Endodermal cell (in vitro differentiated cells): ENCODE measurements at places on chromosomes 16 and 17. TPM values are rescaled to one million over a fixed set of nuclear protein-coding genes. Genes with fewer than 3 reads are reported as not detected.
A peak's percentile ranks its signal among the peaks of the same experiment; 100 is the strongest.

KRTAP2-2 gene
- not detected in 3 replicates for total RNA-seq

KRT39 gene
- total RNA-seq: not detected in 2 replicates

GRCh38 chr17:49692751-49693150 is 14.9 kb upstream of the SPOP start:
- DNase-seq: peak; percentile 18

DNA sequence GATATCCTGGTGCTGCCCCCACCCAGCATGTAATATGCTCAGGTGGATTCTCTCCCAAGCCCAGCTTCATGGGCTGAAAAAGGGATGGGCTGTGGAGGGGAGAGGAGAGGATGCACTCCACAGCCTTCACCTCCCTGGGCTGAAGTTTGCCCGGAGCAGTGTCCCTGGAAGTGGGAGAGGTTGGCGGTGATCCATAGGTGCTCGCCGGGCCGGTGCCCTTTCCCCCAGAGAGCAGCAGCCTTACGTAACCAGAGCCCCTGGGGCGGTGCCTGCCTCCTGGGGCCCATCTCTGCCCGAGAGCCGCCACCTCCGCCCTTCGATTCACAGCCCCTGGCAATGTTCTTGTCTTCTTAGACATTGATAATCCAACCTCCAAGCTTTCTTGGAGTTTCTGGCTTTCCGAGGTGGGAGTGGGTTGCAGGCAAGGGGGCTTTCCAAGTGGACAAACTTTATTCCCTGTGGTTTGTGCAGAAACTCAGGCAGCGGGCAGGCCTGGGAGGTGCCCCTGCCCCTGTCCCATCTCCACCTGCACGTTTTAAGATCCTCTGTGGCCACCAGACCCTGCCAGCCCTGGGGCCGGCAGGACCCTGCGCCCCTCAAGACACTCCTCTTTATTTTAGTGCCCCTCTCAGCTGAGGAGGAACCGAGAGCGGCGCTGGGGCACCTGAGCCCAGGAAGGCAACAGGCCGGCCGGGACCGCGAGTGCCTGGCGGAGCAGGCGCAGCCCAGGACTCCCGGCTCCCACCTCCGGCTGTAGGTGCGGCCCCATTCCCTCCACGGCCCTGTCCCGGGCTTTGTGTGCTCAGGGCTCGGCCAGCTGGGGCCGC is 3.1 kb upstream of the WDR90 start:
- DNase-seq: no peak

- DNase-seq: no peak
These were observed 99.5 kb downstream of the CDYL2 start for GRCh38 chr16:80704751-80705505.

GRCh38 chr16:84897911-84898377 is 78.2 kb downstream of the CRISPLD2 start:
- no peak for DNase-seq

- DNase-seq: no peak
These were observed 18.9 kb upstream of the ENPP7 start for GRCh38 chr17:79711715-79712305.

GRCh38 chr16:75733305-75734211 is 7.3 kb upstream of the CPHXL start:
- no peak for DNase-seq

GRCh38 chr16:20948444-20948843 is 47.9 kb downstream of the LYRM1 start:
- DNase-seq: no peak

- DNase-seq: no peak
These were observed 9.0 kb downstream of the KRT37 start for GRCh38 chr17:41415411-41415810.

PLA2G10 gene
- total RNA-seq: 0.64 and 0.75 TPM in 2 replicates

DNA sequence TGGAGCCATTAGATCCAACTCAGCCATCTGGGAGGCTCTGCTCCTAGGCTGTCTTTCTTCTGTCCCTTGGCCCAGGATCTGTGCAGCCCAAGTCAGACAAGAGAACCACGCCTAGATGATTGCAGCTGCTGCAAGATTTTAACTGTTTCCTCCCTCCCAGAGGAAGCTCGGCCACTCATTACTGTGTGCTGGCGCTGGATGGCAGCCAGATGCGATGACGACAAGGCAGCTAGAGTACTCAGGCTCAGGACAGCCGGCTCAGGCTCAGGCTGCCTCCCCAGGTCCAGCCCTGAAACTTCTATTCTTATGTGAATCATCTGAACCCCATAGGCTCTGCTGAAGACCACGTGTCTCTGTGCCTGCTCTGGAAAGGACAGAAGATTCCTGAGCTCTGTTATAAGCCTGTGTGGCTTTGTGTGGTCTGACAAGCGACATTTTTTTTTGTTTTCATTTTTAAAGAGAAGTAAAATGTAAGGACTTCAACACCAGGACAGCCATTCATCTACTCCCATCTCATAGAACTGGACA is 32.1 kb upstream of the FBXW10B start:
- peak; percentile 81 for DNase-seq

OTOP3 gene
- total RNA-seq: not detected in 2 replicates

GRCh38 chr17:39963829-39964228 is 1.0 kb downstream of the GSDMA start:
- no peak for DNase-seq

DNA sequence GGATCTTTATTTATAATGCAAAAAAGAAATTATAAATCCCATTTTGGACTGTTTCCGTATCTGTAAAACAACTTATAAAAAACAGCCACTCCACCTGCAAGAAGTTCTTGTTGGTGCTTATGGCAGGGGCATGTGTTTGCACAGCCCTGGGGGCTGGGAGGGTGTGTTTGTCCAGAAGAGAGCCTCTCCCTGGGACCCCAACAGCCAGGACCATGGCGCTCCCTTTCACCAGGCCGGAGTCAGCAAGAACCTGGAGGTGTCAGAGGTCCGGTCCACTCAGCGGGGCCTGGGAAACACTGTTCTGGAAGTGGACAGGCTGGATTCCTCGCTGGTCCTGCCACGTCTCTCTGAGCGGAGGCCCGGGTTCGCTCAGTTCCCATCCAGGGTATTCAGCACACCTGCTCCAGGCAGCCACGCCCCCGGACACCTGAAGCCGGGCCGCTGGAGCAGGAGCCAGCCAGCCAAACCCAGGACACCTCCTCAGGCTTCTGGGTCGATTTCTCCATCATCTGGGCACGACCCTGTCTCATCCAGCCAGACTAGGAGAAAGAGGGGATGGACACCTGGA is 18.9 kb upstream of the GINS2 start:
- no peak for DNase-seq

DNA sequence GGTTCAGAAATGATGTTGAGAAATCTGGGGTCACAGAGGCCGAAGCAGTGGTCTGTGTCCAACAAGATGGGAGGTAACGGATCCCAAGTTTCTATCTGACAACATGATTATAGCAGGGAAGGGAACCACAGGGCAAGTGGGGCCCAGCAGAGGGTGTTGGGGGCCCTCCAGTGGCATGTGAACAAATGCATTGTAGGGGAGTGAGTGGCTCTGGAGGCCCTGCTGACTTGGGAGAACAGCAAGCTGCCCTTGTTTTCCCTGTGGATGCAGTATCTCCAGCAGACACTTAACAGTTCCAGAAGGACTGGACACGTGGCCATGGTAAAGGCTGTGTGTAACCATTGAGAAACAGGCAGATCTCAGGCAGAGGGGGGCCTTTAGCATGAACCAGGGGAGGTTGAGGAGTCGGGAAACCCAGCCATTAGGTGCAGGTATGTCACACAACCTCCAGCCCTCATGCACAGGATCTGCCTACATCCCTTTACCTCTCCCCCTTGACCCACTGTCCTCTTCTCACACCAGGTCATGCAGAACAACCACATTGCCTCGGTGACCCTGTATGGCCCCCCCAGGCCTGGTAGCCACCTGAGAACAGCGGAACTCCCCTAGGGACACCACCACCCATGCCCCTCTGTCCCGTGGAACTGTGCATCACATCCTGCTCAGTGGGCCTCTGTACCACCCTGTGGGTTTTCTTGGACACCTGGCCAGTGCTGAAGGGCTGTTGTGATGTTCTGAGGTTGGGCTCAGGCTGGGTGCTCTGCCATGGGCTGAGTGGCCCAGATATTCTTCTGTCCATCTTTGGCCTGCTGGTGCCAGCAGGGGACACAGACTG is 4.1 kb downstream of the B3GNT9 start:
- DNase-seq: no peak

- peak; percentile 52 for DNase-seq
These were observed 39.0 kb downstream of the DNAH17 start for GRCh38 chr17:78538033-78538776.

- no peak for DNase-seq
These were observed 181.6 kb downstream of the RAB11FIP4 start for GRCh38 chr17:31573047-31573446.

DNA sequence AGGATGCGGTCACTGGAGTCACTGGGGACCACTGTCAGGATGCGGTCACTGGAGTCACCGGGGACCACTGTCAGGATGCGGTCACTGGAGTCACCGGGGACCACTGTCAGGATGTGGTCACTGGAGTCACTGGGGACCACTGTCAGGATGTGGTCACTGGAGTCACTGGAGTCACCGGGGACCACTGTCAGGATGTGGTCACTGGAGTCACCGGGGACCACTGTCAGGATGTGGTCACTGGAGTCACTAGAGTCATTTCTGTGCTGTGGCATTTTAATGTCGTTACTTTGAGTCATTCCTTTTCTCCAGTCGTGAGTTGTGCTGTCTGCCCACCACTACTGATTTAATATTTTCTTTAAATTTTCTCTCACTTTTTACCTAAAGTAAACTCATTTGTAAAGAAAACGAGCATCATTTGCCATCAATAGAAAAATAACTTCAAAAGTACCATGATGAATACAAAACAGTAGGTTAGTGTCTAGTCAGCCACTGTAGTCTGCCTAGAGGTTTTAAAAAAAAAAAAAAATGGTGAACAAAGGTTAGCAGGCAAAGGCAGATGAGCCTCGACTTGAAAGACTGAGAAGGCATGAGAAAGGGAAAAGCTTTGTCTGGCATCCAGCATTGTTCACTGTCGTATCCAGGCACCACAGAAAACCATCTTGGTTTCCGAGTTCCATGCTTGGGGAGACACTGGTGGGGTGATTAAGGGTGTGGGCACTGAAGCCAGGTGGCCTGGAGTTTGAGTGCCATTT is 346.6 kb downstream of the SNX29 start:
- DNase-seq: no peak

CNP gene
- 62.9 and 64.3 TPM in 2 replicates for total RNA-seq

DNA sequence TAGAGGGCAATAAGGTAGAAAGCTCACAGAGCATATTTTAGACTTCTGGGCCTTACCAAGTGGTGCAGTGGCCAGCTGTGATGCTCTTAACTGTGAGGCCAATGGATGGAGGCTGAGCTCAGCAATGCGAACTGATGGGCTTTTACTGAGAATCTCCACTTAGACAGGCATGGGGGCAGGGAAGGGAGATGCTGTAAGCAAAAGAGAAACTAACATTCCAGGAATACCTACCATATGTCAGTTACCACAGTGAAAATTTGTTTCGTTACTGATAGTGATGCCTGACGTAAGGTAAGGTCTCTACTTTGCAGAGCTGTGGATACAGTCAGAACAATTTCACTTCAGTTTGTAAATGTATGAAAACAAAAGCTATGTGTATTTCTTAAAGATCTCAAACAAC is 250.6 kb upstream of the ZFHX3 start:
- peak; percentile 63 for DNase-seq

GRCh38 chr17:2800367-2800766 is 4.1 kb downstream of the RAP1GAP2 start:
- DNase-seq: no peak

DNA sequence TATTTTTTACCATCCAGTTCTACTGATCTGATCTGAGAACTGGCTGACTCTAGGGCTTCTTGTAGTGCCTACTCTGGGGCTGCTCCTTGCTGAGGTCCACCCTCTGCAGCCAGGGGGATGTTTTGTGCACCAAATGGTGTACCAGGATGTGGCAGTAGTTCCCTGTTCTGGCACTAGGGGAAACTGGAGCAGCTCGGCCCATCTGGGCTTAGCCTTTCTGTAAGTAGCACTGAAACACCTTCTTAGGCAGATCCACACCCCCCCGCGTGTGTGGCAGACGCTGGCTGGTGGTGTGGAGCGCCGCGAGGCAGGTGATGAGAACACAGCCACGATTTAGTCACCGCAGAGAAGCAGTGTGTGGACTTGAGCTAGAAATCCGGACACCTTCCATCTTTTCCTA is 17.0 kb downstream of the DUSP14 start:
- peak; percentile 94 for DNase-seq

SMPD3 gene
- not detected in 3 replicates for total RNA-seq

DNA sequence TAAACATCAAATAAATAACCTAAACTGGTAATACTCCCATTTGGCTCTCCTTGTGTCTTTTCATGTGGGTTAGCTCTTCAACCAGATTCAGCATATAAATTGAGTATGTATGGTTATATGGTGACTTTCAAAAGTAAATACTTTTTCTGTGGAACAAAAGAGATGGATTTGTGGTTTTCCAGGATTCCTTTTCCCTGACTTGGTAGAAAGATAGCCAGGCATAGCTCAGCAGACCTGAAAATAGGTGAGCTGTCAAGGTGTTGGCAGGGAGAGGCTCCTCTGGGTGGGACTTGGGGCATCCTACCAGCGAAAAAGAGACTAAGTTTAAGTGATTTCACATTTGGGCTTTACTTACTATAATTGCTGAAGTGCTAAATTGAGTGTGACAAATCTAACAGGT is 80.3 kb downstream of the FTO start:
- DNase-seq: no peak

- DNase-seq: peak; percentile 24
These were observed 72.6 kb upstream of the CDH5 start for GRCh38 chr16:66293932-66294331.

DNA sequence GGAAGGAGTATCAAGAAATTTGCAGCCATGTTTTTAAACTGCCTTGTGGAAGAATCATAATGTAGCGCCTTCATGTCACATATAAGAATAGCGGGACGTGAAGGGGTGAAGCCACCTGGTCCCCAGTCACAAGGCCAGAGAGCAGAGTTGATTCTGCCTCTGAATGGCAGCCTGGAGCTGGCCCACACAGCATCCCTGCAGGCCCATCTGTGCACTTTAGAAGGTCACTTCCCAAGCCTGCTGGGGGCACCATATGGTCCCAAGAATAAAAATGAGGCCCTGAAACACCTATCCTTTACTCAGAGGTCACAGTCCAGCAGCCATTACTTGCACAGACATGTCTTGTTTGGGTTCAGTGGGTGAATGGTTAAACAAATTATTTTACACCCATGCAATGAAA is 15.0 kb downstream of the CD300E start:
- no peak for DNase-seq

DNA sequence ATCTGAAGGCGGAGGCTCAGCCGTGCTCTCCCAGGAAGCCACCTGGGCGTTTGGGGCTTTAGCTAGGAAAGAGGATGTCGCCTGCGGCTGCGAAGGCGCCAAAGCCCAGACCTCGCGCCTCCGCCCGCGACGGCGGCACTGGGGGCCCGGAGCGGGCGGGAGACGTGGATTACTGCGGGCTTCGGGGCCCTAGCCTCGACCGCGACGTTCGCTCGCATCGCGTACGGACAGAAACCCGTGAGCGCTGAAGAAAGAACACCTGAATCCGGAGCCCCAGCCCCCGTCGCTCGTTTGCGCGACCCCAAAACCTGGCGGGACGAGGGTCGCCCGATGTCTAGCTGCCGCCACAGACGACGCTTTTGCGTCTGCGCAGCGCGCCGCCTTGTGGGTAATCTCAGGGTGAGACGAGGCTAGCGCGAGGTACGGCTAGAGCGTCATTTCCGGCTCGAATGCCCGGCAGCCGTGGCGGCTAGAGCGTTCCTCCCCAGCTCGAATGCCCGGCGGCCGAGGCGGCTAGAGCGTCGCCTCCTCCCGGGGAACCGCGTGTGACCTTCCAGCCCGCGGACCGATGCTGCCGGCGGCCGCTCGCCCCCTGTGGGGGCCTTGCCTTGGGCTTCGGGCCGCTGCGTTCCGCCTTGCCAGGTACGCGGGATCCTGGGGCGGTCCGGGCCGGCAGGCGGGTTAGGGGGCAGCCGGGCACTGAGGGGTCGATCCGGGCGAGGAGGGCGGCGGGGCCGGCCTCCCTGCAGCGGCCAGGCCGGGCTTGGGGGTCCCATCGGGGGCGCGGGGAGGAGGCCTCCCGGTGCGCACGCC is at the start of gene MRPL12:
Gene MRPL12, plus strand, starts transcription at position 434 of the 813 bp plus-strand sequence. Its CDS starts 135 bp downstream, at position 569.
- DNase-seq: peak; percentile 99
